ENCODE measurements at places on chromosomes 2 and 18. TPM values are rescaled to one million over a fixed set of nuclear protein-coding genes. Genes with fewer than 3 reads are reported as not detected.

NAPG gene
- total RNA-seq: 33.2 TPM

ANKRD30BL gene
- total RNA-seq: not detected

TRABD2A gene
- 2.6 TPM for total RNA-seq

DNA sequence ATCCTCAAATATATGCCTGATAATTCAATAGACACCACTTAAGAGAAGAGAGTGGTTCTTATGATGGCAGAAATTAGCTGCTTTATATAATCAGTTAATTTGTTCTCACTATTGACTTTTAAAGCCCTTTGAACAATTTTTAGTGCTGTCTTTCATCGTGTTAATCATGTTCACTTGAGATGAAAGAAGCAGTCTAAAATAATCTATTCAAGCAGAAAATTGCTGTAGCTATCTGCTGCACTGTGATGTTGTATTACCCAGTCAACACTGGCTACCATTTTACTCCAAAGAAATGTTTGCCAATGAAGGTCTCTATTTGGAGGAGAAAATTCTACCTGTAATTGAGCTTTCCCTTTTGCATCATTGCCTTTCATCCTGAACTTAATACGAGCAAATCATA is 459.8 kb upstream of the FSIP2 start:
- no peak for DNase-seq

GRCh38 chr2:27033253-27033852 is 588 bp downstream of the TMEM214 start:
- no peak for DNase-seq

- no peak for DNase-seq
These were observed 66.4 kb downstream of the TRAPPC12 start for GRCh38 chr2:3445891-3446290.

GRCh38 chr18:28034567-28034966 is 142.4 kb downstream of the CDH2 start:
- no peak for DNase-seq

DNA sequence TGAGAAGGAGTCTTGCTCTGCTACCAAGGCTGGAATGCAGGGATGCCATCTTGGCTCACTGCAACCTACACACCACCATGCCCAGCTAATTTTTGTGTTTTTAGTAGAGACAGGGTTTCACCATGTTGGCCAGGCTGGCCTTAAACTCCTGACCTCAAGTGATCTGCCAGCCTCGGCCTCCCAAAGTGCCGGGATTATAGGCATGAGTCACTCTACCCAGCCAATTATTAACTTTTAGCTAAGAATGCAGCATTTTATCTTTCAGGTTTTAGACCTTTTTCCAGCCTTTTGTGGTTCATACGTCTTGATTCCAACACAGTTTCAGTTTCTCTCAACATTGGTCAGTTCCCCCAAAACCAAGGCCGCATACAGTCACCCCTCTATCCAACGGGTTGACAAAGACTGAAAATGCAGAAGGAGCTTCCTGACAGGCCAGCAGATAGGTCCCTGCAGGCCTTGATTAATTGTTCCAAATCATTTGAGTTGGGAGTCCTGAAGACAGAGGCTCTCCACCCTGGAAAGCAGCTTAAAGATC is 262.2 kb upstream of the KLHL29 start:
- DNase-seq: no peak

DNA sequence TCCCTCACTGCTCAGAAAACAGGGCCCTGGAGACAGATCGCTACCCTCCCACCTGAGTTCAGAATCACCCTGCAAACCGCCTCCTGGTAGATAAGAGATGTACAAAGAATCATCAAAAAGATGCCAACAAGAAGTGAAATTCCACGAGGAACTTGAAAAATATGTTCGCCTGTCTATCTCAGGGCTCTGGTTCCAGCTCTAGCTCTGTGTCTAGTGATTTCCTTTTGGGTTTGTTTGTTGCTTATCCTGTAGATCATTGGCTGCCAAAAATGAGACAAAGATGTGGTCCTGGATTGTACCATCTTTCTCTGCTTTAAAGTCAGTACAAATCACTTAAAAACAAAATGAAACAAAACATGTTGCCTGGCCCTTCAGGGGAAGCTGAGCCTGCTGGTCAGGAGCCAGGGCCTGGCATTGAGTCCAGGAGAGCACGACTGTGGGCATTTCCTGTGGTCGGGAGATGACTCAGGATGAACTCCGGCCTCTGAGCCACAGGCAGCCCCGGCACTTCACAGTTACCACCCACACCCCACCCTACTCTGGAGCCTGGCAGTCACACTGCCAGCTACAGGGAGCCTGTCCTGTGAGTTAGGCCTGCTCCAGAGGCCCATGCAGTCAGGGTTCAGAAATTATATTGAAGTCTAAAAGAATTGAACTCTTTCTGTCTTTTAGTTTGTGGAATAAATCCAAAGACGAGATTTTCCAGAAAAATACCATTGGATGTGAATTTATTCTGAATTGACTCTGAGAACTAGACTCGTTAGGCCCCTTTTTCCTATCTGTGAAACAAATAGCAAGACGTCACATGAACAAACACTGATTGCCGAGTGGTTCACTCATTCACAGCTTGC is 8.0 kb upstream of the ITGB6 start:
- DNase-seq: peak; percentile 91

DNA sequence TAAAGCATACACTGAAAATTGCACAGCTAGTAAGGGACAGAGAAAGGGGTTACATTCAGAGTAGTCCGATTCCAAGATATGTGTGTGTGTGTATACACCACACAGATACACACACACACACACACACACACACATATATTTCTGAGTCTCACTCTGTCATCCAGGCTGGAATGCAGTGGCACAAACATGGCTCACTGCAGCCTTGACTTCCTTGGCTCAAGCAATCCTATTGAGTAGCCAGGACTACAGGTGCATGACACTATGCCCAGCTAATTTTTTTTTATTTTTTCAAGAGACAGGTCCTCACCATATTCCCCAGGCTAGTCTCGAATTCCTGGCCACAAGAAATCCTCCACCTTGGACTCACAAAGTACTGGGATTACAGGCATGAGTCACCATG is 68.1 kb upstream of the ITPRID2 start:
- DNase-seq: no peak

DNA sequence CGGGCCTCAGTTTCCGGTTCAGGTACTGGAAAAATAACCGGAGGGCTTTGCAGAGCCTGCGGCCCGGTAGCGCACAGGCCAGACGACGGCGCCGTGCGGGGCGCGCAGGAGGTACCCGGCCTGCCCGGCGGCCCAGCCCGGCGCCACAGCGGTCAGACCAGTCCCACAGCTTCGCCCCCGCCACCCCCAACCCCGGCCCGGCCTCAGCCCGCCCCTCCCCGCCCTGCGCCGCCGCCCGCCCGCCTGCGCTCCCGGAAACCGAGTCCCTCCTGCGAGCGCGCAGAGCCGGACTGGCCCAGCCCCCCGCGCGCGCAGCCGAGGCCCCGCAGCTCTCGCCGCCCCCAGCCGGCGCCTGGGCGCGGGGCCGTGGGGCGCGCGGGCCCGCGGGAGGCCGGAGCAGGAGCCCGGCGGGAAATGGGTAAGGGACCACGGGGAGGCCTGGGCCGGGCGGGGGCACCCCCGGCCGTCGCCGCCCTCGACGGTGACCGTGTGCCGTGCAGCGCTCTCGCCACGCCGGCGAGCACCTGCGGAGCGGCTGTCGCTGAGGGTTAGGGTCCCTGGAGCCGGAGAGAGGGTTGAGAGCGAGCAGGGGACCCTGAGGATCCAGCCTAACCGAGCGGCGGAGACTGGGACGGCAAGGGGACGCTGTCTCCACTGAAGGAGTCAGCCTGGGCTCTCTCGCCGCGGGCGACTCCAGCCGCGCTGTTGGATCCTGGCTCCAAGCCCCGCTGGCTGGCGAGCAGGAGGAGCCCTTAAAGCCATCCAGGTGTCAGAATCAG is 16.5 kb upstream of the PSD4 start:
- DNase-seq: peak; percentile 10

GRCh38 chr2:171963198-171963597 is 36.6 kb upstream of the METAP1D start:
- no peak for DNase-seq

DNA sequence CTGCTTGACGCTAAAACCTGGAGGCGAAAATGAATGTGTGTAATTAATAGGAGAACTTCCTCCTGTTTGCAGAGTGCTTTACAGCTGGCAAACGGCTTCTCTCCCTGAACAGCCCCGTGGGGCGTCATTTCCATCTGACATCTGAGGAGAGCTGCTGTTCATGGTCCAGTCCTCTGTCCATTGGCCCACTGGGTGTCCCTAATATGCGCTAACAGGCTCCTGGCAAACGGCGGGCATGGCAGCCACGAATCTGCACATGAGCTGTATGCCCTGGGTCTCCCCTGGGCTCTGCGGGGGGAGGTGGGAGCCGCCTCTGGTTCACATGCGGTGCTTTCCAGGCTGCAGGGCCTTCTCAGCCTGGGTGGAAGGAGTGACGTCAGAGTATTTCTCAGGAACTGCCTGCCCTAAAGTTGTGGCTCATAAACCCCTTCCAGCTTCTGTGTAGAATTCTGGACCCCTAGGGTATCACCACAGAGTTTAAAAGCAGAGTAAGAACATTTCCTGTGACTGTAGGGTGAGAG is 73.2 kb downstream of the LRRFIP1 start:
- peak; percentile 85 for DNase-seq

DNA sequence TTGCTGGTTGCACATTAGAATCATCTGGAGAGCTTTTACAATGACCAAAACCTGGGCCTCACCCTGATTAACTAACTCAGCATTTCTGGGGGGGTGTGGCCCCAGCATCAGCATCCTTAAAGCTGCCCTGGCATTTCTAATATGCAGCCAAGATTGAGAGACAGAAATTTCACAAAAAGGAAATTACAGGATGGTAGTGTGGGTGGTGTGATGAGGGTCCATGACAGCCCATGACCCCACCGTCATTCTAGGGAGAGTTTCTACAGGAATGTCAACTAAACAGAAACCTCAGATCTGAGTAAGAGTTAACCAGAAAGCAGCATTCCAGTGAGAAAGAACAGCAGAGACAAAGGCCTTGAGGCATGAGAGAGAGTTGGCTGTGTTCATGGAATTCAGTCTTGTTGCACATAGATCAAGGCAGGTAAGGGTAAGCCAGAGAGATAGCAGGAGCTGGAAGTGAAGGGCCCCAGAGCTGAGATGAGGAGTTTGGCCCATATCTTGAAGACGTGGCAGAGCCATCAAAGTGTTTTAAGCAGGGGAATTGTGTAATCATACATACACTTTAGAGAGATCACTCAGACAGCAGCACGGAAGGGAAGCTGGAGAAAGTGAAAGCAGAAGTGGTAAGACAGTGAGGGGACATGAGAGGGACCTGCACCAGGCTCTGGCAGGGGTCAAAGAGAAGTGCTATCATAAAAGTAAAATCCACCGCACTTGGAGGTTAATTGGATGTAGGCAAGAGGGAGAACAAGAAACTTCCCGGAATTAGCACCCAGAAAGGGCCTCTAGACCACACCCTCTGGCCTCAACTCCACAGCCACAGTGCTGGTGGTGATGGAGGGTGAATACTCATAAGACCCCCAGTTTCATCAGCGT is 7.8 kb upstream of the TRABD2A start:
- peak; percentile 76 for DNase-seq

DNA sequence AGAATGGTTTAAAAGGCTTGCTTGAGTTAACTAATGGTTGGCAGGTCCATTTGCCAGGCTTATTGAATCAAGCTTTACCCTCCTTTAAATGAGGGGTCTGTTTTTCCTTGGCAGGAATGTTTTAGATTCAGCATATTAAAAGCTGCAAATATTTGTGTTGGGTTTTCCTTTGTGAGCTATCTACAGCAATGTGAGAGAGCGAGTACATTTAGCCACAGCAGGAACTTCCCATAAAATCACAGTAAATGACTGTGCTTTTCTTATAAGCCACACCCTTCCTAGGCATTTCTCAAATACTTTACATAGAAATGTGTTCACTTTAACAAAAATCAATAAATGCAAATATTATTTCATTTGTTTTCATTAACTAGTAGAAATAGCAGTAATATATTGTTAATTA is 23.9 kb downstream of the CALCRL start:
- DNase-seq: no peak

GRCh38 chr2:225156853-225157451 is 114.7 kb upstream of the DOCK10 start:
- DNase-seq: no peak

DNA sequence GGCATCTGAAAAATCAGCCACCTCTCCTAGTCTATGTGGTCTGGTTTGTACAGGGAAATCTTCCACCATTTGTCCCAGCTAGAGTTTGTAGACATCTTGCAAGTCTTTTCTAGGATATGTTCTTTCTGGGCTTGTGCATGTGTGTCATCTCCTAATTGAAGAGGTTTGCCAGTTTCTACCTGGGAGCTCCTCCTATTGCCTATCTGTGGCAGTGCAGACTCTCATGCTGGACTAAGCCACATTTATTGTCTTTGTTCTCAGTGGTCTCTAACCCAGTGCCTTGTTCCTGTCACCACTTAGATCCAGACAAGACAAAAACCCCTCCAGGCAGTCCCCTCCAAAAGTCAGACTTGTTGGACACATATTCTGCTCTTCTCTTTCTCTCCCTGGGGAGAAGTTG is 72.0 kb upstream of the MRPS9 start:
- DNase-seq: no peak

DNA sequence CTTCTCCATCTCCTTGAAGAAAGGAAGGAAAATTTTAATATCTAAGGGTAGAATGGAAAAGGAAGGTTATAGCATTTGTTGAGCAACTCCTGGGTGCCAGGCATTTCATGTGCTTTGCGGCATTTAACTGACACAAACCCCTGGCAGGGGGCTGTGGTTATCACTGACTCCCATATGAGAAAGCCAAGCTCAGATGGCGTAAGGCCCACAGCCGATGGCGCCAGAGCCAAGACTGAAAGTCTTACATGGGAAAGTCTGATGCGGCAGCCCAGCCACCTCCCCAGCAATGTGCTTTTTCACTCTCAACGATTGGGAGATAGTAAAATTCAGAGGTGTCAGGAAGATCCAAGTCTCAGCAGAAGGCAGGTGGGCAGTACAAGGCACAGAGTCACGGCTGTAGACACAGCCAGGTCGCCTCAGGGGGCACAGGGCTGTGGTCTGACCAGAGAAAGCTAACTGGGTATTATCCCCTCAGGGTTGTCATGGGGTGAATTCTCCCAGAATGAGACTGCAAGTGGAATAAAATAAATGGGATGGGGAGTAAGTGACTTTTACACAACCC is 324.2 kb upstream of the NCKAP5 start:
- no peak for DNase-seq

DNA sequence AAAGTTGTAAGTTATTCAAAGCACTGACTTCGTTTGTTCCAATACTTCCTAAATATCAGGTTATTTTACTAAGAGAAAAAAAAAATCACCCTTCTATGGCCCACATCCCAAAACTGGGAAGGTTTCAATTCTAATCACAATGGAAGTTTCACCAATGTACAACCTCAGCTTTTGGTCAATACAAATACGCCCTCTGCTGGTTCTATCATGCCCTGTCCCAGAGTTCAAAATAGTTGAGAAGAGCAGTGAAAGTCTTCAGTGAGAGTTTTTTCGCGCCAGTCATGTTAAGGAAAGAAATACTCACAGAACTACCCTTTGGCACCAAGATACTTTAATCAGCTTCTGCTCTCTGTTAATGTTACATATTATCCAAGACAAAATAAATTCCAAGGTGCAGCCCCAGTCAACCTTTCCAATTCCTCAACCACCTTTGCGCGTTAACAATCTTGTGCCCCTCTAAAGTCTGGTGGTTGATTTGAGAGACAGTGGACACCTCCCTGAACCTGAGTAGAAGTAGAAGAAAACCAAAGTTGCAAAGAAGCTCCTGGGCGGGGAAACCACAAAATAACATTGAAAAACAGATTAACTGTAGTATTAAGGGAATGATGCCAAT is 59.9 kb downstream of the SUMO1 start:
- peak; percentile 47 for DNase-seq

All from astrocyte (in vitro differentiated cells and primary cell).